LoVo (cell line): ENCODE measurements at places on chromosomes 7 and 10.

DNA sequence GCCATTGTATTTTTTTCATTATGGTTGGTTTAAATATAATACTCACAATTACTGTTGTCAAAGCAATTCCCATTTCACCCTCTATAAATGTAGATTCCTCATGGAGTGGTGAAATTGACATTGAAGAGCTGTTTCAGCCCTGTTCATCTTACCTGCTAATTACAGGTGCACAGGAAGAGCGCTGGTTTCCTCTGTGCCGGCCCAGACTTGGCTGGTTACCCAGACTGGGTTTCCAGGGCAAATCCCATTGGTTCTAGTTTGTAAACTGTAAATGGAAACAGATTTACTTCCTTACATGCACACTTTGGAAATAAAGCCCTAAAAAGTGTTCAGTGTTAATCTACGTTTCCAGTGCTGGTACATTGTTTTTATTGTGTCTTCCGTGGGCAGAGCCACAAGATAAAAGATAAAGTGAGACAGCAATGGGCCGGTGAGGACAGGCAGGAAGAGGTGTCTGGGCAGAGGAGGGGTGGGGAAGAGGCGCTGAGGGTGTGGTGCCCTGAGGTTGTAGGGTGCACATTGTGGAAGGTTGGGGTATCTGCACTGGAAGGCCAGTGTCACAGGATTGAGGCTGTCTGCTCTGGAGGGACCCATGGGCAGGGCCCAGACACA, 71.6 kb upstream of the ZPBP start:
- no peak for DNase-seq

GRCh38 chr7:134167250-134167649, 40.1 kb downstream of the LRGUK start:
- no peak for DNase-seq

GRCh38 chr7:40439686-40440085, 304.9 kb downstream of the SUGCT start:
- no peak for DNase-seq

DNA sequence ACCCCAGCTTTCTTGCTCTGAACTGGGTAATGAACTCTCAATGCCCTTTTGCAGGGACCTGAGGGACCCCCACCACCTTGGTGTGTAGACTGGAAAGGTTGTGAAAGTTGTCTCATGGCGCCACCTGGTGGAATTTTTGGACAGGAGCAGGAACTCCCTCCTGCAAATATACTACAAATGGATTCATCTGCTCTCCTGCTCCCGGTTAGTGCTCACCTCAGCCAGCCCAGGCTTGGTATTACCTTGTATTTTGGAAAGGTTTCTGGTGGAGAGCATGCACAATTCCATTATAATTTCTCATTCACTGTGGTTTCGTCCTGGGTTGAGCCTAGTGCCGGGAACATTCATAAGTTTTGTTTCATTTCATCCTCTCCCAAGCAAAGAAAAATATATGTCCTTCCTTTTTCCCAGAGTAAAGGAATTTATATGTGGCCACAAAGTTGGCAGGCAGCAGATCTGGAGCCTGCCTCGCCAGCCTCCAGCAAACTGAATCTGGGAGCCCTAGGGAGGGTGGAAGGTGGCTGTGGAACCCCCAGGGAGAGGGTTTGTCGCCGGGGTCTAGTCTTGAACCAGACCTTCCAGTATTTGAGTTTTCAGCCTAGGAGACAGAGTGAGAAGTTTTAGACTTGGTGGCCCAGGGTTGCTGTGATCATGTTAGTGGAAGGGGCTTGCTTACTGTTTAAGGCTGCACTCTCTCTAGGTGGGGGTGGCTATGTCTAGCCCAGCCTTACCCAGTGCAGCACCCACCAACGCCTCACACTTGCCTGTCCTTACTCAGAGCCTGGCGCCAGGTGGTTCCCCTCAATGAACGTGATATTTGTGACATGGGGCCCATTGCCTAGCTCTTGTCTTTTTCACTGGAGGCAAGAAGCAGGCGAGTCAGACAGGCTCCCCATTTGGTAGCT, 9.5 kb downstream of the FAM241B start:
- peak; percentile 63 for DNase-seq

- DNase-seq = no peak
Observed at GRCh38 chr7:99308461-99309074, 17.1 kb upstream of the ARPC1A start.

GRCh38 chr7:5425507-5426225, 2.0 kb upstream of the TNRC18 start:
- DNase-seq = peak; percentile 84

- no peak for DNase-seq
Observed at GRCh38 chr10:99850021-99850766, 67.8 kb downstream of the ABCC2 start.

- no peak for DNase-seq
Observed at GRCh38 chr10:126564326-126564888, 106.1 kb downstream of the C10orf90 start.

DNA sequence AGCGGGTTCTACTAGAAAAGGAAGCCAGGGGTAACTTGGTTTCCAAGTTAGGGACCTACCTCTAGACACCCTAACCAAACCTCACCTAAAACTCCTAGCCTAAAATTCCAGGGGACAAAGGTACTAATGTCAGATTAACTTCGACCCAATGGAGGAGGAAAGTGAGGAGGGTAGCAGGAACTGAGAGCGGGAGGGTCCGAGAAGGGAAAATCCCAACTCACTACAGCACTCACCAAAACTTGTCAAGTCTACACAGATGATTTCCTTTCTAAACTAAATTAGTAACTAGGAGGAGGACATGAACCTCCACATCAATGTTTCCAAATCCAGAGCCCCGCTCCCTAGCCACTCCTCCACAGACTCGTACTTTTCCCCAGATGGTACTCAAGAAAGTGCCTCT, 22.6 kb downstream of the CHCHD3 start:
- DNase-seq = no peak

DNA sequence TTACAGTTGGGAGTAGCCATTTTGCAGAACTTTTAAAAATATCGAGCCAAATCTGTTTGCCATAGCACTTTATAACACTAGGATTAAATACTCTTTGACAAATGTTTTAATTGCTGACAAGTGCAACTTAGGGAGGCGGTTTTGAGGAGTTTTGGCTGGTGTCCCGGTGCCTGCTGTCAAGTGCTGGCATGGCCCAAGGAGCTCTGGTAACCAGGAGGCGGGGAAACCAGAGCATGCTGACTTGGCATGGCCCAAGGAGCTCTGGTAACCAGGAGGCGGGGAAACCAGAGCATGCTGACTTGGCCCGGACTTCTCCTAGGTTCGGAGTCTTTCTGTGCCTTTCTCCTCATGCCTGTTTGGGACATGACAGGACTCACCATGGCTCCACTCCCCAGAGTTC, 30.8 kb upstream of the ZNF32 start:
- no peak for DNase-seq

DNA sequence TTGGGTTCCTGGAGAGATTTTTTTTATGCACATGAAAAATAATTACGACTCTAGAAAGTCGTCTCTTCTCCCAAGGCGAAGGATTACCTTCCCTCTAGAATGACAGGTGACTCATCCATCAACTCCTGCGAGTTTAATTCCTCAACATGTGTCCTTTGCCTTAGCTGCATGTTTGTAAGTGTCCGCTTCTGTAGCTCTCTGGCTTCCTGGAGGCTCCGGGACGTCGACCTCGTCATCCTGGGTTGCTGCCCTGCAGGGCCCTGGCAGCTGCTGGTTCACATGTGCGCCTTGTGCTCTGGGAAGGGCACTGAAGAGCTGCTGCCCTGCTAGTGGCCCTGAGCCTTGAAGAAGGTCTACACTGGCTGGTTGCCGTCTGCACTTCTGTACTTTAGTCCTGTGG, 210.2 kb downstream of the MLLT10 start:
- DNase-seq = no peak

DNA sequence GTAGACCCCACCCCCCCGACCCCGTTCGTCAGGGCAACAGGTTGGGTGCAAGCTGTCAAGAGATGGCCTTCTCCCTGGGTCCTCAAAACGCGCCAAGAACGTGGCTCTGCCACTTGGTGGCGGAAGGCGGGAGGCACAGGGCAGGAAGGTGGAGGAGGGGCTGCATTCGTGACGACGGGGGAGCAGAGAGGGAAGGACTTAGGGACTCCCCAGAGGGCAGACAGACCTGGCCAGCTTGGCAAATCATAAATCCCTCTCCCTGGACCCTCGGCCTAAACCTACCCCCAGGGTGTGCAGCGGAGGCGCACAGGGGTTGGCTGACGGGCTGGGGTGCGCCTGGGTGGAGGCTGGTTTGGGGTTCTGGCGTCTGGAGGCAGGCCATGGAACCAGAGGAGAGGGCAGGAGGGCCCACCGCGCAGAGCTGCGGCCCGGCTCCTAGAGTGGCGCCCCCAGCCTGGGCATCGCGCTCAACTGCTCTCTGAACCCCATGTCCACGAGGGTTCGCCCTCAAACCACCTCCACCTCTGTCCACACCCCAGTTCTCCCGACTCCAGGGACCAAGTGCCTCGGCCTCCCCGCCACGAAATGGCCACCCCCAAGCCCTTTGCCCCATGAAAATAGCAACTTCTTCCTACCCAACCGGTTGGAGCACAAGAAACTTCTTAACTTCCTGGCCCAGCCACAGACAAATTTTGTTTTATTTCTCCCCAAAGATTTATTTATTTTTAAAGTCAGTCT, 10.8 kb upstream of the GATA3 start:
- no peak for DNase-seq

GRCh38 chr10:43409385-43410109, 561 bp upstream of the HNRNPF start:
- DNase-seq = no peak

DNA sequence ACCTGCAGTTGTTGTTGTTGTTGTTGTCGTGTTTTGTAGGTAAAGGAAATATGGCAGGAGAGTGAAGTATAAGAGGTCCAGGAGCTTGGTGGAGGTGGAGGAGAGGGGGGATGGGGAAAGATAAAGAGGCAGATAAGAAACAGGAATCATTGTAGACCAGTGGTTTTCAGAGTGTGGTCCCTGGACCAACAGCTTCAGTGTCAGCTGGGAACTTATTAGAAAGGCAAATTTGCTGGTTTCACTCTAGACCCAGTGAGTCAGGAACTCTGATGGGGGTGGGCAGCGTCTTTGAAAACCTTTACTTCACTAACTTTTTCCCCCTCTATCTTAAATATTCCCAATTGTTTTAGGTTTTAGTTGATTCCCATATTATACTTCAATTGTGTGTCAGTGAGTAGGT, 241.5 kb downstream of the AUTS2 start:
- no peak for DNase-seq

DNA sequence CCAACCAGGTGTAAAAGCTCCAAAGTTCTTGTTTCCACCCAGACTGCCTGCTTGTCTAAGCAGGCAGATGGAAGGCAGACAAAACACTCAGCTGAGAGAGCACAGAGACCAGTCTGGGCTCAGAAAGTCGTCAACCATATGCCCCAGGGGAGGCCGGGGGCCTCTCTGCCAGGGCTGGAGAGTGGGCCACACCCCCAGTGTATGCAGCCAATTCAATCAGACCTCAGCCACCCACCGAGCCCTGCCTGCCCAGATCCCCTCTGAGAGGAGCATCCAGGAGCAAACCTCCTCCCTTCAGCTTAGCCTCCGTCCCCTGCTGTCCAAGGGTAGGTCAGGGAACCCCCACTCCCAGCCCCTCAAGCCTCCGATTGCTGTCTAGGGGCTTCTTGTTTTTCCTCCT, 196.3 kb downstream of the LSM5 start:
- DNase-seq = no peak

DNA sequence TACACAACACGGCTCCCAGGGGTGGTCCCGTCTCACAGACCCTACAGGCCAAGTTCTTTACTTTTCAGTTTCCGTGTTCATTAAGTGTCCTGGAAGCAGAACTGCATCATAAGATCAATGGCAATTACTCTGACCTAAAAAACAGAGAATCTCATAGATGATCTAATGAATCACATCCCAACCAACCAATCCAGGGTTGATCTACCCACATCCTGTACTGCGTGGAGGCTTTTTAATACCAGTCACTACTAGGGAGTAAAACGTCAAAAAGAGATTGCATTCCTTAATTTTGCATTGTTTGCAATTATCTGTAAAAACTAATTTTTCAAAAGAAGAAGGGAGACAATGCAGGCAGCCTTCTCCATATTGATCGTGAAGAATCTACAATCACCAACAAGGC, 72.6 kb downstream of the PARD3 start:
- DNase-seq = no peak

DNA sequence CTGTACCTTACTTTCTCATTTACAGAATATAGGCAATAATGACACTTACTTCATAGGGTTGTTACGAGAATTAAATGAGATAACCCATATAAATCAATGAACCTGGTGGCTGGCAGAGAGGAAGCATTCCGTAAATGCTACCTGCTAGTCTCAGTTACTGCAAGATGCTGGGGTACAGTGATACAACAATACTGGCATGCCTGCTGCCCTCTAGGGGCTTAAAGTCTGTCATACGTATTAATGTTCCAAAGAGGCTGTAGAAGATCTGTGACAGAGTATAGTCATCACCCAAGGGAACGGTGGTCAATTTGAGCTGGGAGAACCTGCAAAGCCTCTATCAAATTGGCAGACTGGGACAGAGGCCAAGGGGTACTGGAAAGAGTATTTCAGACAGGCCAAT, 421.5 kb downstream of the GPAM start:
- DNase-seq = no peak

DNA sequence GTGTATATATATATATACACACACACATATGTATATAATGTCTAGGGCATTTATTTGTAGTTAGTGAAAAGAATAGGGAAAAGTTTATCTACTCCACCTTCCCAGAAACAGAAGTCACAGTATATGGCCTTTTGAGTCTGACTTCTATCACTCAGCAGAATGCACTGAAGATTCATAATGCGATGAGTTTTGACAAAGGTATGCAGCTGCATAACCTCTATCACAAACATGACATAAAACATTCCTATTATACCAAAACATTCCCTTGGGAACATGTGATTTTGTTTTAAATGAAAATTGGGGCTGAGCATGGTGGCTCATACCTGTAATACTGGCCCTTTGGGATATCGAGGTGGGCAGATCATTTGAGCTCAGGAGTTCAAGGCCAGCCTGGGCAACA, 137.3 kb upstream of the EEPD1 start:
- no peak for DNase-seq

- no peak for DNase-seq
Observed at GRCh38 chr10:75772153-75772887, 340.9 kb downstream of the LRMDA start.

DNA sequence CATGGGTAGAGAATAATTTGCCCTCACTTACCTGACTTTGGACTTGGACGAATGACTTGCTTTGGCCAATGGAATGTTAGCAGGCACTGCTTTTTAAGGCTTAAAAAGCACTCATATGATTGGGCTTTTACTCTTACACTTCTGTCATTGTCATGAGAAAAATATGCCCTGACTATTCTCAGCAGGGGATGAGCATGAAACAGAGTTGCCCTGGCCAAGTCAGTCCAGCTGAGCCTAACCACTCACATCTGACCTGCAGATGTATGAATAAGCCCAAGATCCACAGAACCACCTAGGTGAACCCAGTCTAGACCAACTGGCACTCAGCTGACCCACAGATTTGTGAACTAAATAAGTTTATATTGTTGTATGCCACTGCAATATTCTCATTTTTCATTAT, 573.5 kb downstream of the TNS3 start:
- DNase-seq = no peak

DNA sequence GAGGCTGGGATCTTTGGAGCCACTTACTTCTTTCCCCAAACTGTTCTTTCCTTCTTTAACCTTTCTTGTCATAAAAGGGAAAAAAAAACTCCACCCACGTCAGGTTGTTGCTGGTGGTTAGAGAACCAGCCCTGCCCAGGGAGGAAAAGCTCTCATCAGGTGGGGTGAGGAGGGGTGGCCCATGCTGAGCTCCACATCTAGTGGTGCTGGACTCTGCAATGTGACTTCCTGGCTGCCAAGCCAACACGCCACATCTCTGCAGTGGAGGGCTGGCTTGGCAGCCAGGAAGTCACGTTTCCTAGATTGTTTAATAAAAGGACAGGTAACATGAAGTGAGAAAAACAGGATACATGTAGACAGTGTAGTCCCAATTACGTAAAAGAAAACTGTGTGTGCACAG, 37.4 kb downstream of the WIPF3 start:
- no peak for DNase-seq
